ENCODE measurements at places on chromosomes 5 and 9. TPM values are rescaled to one million over a fixed set of nuclear protein-coding genes. Genes with fewer than 3 reads are reported as not detected.

DNA sequence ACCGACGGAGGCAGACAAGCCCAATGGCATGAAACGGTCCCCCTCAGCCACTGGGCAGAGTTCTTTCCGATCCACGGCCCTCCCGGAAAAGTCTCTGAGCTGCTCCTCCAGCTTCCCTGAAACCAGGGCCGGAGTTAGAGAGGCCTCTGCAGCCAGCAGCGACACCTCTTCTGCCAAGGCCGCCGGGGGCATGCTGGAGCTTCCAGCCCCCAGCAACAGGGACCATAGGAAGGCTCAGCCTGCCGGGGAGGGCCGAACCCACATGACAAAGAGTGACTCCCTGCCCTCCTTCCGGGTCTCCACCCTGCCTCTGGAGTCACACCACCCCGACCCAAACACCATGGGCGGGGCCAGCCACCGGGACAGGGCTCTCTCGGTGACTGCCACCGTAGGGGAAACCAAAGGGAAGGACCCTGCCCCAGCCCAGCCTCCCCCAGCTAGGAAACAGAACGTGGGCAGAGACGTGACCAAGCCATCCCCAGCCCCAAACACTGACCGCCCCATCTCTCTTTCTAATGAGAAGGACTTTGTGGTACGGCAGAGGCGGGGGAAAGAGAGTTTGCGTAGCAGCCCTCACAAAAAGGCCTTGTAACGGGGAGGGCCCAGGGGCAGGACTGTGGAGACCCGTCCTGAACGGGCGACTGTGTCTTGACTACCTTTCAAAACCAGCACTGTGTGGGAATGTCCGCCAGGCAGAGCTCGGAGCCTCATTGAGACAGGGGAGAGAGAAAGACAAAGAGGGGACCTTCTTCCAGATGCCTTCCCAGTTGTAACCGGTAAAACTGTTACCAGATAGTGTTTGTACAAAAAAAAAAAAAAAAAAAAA, 29.9 kb downstream of the CD180 start:
- peak overlapping the region; percentile 42 for H3K27ac ChIP-seq
- H3K4me1 ChIP-seq: peaks cover 8% of the 10 kb centered on the region
- no peak for DNase-seq

- no peak for DNase-seq
- H3K27ac ChIP-seq: no peak overlapping the region
- no peaks in the 10 kb centered on the region for H3K27me3 ChIP-seq
- peaks cover 5% of the 10 kb centered on the region for H3K36me3 ChIP-seq
- peaks cover 6% of the 10 kb centered on the region for H3K4me1 ChIP-seq
Measured at GRCh38 chr5:160036884-160037283, 27.9 kb downstream of the TTC1 start.

GRCh38 chr9:16633794-16634193, 236.7 kb downstream of the BNC2 start:
- H3K4me3 ChIP-seq: no peak overlapping the region
- peaks cover 5% of the 10 kb centered on the region for H3K4me1 ChIP-seq
- H3K27ac ChIP-seq: no peak overlapping the region
- H3K36me3 ChIP-seq: no peaks in the 10 kb centered on the region

GRCh38 chr5:22372376-22372775, 480.8 kb downstream of the CDH12 start:
- H3K4me3 ChIP-seq: no peak overlapping the region
- no peak for DNase-seq
- no peaks in the 10 kb centered on the region for H3K4me1 ChIP-seq
- H3K27me3 ChIP-seq: no peaks in the 10 kb centered on the region
- no peak overlapping the region for H3K27ac ChIP-seq

DNA sequence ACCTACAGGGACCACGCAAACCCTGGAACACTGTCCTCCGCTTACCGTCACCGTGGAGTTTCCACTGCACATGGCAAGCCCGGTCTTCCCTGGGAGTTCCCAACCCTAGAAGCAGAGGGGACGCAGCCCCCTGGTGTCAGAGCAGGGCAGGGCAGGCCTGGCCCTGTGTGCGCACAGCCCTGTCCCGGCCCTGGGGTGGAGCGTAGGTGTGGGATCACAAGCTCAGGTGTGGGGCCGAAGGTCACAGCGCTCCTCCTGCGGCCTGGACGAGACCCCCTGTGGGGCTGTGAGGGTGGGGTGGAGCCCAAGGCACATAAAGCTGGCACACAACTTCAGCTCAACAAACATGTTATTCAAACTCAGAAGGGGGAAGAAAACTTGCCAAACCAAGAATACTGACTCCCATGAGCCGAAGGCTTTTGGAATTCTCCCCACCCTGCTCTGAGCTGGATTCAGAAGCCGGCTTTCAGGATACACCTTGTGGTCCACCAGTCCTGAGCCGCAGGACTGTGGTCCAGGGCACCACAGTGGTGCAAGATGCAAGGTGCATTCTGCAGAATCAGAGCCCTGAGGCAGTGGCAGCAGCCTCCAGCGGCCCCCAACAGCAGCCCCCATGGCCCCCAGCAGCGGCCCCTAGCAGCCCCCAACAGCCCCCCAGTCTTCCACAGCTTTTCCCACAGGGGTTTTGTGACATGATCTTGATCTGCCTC, 11.8 kb upstream of the EXOC3 start:
- H3K4me1 ChIP-seq: no peaks in the 10 kb centered on the region
- no peak overlapping the region for H3K4me3 ChIP-seq
- H3K27me3 ChIP-seq: no peaks in the 10 kb centered on the region
- H3K36me3 ChIP-seq: no peaks in the 10 kb centered on the region
- no peak overlapping the region for H3K27ac ChIP-seq

- peaks cover 4% of the 10 kb centered on the region for H3K4me1 ChIP-seq
- no peak overlapping the region for H3K27ac ChIP-seq
- no peaks in the 10 kb centered on the region for H3K36me3 ChIP-seq
Measured at GRCh38 chr9:73265876-73266275, 114.2 kb downstream of the ANXA1 start.

GRCh38 chr5:45596320-45596719, 99.9 kb downstream of the HCN1 start:
- H3K36me3 ChIP-seq: no peaks in the 10 kb centered on the region
- H3K27me3 ChIP-seq: no peaks in the 10 kb centered on the region
- H3K4me1 ChIP-seq: no peaks in the 10 kb centered on the region
- H3K4me3 ChIP-seq: no peak overlapping the region
- no peak overlapping the region for H3K27ac ChIP-seq
- no peak for DNase-seq

DNA sequence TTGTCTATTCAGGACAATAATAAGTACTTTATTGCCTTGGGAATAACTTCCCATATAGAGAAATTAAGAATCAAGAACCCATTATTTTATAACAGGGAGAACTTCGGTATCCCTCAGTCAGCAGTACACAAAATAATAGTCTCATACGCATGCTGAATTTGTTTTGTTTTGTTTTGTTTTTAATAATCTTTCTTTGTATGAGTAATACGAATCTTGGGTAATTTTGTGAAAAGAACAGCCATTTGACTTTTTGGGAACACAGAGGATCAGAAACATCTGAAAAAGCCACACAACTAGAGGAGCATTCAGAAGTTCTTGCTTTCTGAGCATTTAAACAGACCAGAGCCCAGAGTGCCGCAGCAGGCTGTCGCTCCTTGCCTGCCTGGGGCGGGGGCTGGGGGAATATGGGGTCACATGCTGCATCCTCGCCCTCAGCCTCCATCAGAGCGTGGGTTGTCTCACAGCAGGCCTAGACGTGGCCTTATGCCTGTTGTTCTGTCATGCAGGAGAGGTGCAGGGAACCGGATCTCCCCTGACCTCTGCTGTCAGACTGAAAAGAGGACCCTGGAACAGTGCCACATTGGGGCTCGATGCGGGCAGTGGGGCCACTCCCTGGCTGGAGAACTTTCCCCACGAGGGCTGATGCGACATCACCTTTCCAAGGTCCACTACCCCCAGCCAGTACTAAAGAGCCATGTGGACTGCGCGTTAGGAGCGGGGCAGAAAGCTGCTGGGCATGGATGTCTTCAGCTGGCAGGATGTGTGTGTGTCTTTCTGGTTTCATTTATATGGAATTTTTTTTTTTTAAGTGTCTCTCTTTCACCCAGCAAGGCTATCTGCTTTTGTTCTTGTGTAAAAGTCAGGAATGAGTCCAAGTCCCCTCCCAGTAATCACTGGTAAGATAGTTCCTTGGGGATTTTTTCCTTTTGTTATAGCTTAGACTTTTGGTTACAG, 133.4 kb upstream of the OTULINL start:
- H3K36me3 ChIP-seq: no peaks in the 10 kb centered on the region
- peaks cover 72% of the 10 kb centered on the region for H3K4me1 ChIP-seq
- DNase-seq: peak; percentile 48
- no peak overlapping the region for H3K4me3 ChIP-seq

DNA sequence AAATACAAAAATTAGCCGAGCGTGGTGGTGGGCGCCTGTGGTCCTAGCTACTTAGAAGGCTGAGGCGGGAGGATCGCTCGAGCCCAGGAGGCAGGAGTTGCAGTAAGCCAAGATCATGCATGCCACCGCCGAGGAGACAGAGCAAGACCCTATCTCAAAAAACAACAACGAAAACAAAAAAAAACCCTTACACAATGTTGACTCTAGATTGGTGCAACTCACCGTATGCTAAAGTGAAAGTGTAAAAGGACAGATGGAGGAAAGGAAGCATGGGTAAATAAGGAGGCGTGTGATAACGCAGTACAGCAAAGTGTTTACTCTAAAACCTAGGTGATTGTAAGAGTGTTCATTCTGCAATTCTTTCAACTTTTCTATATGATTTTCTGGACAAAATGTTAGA, 15.9 kb upstream of the RUFY1 start:
- H3K27me3 ChIP-seq: no peaks in the 10 kb centered on the region
- no peaks in the 10 kb centered on the region for H3K36me3 ChIP-seq
- H3K27ac ChIP-seq: no peak overlapping the region
- no peak for DNase-seq
- H3K4me1 ChIP-seq: no peaks in the 10 kb centered on the region
- H3K4me3 ChIP-seq: no peak overlapping the region

GRCh38 chr5:133825631-133826289, 142.7 kb downstream of the C5orf15 start:
- DNase-seq: no peak
- H3K4me1 ChIP-seq: peaks cover 2% of the 10 kb centered on the region
- H3K36me3 ChIP-seq: no peaks in the 10 kb centered on the region
- H3K4me3 ChIP-seq: no peak overlapping the region

DNA sequence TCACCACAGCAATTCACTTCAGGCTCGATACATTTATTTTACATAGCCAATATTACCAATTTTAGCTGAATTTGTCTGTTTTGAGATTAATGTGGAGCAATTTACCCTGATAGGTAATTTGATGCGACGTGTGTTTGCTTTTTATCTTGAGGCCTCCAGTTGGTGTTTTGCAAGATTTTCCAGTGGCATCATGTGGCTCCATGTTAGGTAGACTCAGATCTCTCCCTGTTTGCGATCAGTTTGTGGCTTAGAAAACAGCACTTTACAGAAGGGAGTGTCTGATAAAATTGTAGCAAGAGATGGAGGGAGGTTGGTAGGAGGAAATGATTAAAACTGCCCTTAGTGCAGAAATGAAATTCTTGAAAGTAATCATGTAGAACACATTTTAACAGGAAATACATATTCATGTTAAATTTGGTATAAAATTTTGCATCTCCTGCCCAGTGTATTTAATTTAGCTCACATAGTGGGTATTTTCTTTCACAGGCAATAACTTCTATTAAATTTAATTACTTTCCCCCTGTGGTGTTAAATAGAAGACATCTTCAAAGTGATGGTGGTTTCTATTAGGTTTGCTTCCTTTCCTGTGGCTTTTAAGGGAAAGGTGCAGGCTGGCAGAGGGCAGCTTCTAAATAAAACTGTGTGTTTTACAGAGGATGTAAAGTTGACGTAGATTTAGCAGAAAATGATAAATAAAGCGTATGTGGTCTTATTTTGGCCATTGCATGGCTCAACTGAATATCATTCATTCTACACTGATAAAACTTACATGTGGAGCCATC, 135.8 kb downstream of the KDM4C start:
- H3K36me3 ChIP-seq: no peaks in the 10 kb centered on the region
- H3K4me3 ChIP-seq: no peak overlapping the region
- H3K27ac ChIP-seq: no peak overlapping the region
- DNase-seq: no peak
- no peaks in the 10 kb centered on the region for H3K27me3 ChIP-seq

The ALDH7A1 gene
- 43.6 TPM for polyA plus RNA-seq

GRCh38 chr5:10477943-10478342, 36.3 kb downstream of the ROPN1L start:
- H3K4me3 ChIP-seq: no peak overlapping the region
- H3K36me3 ChIP-seq: no peaks in the 10 kb centered on the region

The NUDT12 gene
- polyA plus RNA-seq: 1.3 TPM

The SHOC1 gene
- polyA plus RNA-seq: not detected

DNA sequence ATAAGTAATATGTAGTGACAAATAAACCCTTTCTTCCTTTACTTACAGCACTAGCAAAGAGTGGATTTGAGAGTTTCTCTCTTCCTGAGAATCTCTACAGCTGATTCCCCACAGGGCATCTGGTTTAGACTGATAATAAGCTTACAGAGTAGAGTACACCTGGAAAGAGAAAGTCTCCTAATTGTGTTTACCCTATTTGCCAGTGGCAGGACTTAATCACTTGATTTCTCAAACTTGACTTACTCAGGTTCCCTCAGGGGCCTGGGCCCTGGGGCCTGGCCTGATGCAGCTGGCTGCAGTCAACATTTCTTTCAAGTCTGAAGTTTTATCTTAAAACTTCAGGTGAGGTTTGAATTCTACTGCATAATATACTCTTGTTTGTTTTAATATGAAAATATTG, 38.0 kb upstream of the UBTD2 start:
- H3K4me3 ChIP-seq: no peak overlapping the region
- H3K4me1 ChIP-seq: no peaks in the 10 kb centered on the region
- no peaks in the 10 kb centered on the region for H3K27me3 ChIP-seq
- H3K36me3 ChIP-seq: no peaks in the 10 kb centered on the region
- no peak overlapping the region for H3K27ac ChIP-seq
- no peak for DNase-seq

The PLK2 gene
- polyA plus RNA-seq: 187 TPM

The TRIP13 gene
- 14.9 TPM for polyA plus RNA-seq

The PCDHA3 gene
- polyA plus RNA-seq: 0.07 TPM

- no peaks in the 10 kb centered on the region for H3K27me3 ChIP-seq
- H3K4me3 ChIP-seq: no peak overlapping the region
- no peaks in the 10 kb centered on the region for H3K36me3 ChIP-seq
- no peaks in the 10 kb centered on the region for H3K4me1 ChIP-seq
- DNase-seq: no peak
- no peak overlapping the region for H3K27ac ChIP-seq
Measured at GRCh38 chr9:108484468-108484867, 371.3 kb downstream of the ACTL7B start.

The ZBED3 gene
- polyA plus RNA-seq: 15.9 TPM

- DNase-seq: no peak
- peak overlapping the region; percentile 99 for H3K4me3 ChIP-seq
- H3K27me3 ChIP-seq: no peaks in the 10 kb centered on the region
- peaks cover 12% of the 10 kb centered on the region for H3K4me1 ChIP-seq
- peaks cover 7% of the 10 kb centered on the region for H3K36me3 ChIP-seq
Measured at GRCh38 chr9:122912671-122912963, 506 bp downstream of the ZBTB6 start.

DNA sequence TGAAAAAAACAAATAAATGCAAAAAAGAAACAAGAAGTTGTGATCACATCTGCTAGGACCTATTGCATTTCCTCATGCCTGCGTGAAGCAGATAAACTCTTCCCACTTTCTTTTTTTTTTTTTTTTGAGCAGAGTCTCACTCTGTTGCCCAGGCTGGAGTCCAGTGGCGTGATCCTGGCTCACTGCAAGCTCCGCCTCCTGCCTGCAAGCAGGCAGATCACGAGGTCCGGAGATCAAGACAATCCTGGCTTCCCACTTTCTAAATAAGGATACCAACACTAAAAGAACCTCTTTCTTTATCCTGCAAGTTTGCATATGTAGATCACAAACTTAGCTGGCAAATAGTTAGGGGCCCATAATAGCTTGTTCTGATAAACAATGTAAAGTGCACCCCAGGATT, 128.6 kb downstream of the ASTN2 start:
- H3K4me3 ChIP-seq: no peak overlapping the region
- H3K4me1 ChIP-seq: no peaks in the 10 kb centered on the region
- no peak overlapping the region for H3K27ac ChIP-seq

The ABLIM3 gene
- 14.9 TPM for polyA plus RNA-seq

- no peaks in the 10 kb centered on the region for H3K4me1 ChIP-seq
- no peaks in the 10 kb centered on the region for H3K36me3 ChIP-seq
- H3K27me3 ChIP-seq: no peaks in the 10 kb centered on the region
Measured at GRCh38 chr5:120927950-120928530, 463.9 kb downstream of the PRR16 start.

All from endothelial cell of umbilical vein (primary cell).